Frontal cortex (tissue), 4 donors: ENCODE measurements at places on chromosomes 11 and 22.

GRCh38 chr11:111540114-111540936 lies at the start of gene LAYN:
Gene LAYN, plus strand, starts transcription at chr11:111540720. Its CDS starts 124 bp downstream, at chr11:111540844.
- peak; percentile 77 for DNase-seq

DNA sequence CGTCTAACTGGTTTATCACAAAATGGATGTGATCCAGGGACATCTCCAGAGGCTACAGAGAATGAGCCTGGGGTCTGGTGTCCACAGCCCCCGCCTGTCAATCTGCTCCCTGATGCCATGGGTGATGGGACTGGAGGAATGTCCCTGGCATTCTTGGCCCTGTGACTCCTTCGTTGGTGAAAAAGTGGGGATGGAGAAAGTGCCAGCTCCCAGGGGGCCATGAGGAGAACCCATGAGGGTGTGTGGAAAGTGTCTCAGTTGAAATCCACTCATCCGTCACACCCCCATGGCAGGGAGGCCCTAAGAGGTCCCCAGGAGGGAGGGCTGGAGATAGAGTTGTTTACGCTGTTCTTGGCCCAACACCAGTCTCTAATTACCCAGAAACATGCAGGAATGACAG lies 322.0 kb downstream of the CTTN start:
- no peak for DNase-seq

DNA sequence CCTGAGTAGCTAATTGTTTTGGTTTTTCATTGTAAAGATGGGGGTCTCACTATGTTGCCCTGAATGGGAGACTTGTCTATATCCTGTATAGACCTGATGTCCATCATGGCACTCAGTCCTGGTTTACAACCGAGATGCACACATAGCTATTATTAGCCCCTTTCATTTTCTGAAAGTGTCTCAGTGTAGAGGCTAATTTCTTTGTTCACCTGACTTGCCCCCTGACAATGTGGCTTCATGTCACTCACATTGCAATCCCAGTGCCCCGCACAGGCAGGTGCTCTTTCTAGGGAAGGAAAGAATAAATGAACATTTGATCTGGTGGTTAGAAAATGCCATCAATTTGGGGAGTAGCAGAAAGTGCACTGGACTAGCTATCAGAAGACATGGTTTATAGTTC lies 13.1 kb upstream of the KDM2A start:
- DNase-seq, result no peak

DNA sequence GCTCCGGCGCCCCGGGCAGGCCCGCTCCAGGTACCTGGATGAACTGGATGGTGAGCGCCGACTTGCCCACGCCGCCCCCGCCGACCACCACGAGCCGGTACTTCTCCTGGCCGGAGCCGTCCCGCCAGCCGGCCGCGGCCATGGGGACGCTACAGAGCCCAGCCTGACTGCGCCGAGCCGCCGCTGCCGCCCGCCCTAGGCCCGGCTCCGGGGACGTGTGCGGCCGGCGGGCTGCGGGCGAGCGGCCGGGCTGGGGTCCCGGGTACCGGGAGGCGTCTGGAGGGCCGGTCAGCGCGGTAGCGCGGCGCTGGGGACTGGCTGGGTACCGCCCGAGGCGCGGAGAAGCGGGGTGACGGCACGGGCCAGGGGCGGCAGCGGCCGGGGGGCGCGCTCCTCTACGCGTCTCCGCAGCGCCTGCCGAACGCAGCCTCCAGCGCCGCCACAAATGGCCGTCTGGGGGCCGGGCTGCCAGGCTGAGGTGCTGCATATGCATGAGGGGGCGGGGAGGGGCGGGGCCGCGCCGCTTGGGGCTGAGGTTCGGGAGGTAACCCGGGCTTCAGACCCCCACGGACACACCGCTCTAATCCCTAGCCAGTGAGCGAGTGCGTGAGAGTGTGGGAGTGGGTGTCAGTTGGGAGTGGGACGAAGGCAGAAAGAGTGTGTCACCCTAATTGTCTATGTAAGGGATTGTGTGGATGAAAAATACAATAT lies at the start of gene RRAS2:
RRAS2 (minus strand) TSS at position 455 of the 711 bp plus-strand sequence; CDS start at position 142, 313 bp downstream.
- peak; percentile 58 for DNase-seq

GRCh38 chr11:16925561-16926065 lies 88.6 kb downstream of the PLEKHA7 start:
- no peak for DNase-seq
